ENCODE measurements at places on chromosomes 3 and 15. TPM values are rescaled to one million over a fixed set of nuclear protein-coding genes. Genes with fewer than 3 reads are reported as not detected.

DNA sequence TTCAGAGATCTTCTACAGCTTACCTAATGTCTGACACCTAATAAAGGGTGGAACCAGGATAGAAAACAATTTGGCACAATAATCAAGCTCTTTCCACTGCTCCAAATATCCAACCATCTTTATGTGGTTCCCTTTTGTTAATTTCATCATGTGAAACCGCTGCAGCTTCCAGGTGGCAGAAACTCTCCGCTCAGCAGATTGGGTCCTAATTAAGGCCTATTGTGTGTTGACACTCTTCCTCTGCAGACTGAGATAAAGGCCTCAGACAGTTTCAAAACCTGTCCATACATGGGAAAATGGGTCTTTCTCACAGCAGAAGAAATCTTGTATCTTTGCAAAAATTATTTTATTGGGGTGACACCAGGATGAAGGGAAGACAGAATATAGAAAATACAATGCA is 1002.4 kb upstream of the SEMA6D start:
- DNase-seq: no peak

DNA sequence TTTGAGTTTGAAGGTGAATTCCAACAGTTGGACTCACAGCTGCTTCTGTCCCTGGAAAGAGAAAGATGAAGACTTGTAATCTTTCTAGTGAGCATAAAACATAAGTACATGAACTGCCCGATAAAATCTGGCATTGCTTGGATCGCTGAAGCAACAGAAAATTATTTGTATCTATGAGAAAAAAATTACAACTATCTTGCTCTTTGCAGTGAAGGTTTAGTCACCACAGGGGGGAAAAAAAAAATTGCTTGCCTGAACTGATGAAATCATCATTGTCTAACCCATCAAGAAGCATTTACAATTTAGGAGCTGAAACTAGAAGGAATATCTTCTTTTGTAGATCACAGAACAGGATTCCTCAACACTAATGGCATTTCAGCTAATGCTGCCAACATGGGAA is 20.0 kb downstream of the TMEM207 start:
- no peak for DNase-seq

- no peak for DNase-seq
These were observed 15.1 kb upstream of the RAB7A start for GRCh38 chr3:128710816-128711433.

- DNase-seq: no peak
These were observed 15.9 kb downstream of the CEP70 start for GRCh38 chr3:138578141-138578540.

GRCh38 chr3:192827863-192828594 is 89.6 kb downstream of the MB21D2 start:
- no peak for DNase-seq

CSK gene
- 51.3 TPM for polyA plus RNA-seq

SPATA12 gene
- polyA plus RNA-seq: 0.06 TPM

All from left renal cortex interstitium (tissue), 4 donors.